Mammary epithelial cell (primary cell): ENCODE measurements at places on chromosomes 5 and 9. TPM values are rescaled to one million over a fixed set of nuclear protein-coding genes. Genes with fewer than 3 reads are reported as not detected.
A peak's percentile ranks its signal among the peaks of the same experiment; 100 is the strongest.

DNA sequence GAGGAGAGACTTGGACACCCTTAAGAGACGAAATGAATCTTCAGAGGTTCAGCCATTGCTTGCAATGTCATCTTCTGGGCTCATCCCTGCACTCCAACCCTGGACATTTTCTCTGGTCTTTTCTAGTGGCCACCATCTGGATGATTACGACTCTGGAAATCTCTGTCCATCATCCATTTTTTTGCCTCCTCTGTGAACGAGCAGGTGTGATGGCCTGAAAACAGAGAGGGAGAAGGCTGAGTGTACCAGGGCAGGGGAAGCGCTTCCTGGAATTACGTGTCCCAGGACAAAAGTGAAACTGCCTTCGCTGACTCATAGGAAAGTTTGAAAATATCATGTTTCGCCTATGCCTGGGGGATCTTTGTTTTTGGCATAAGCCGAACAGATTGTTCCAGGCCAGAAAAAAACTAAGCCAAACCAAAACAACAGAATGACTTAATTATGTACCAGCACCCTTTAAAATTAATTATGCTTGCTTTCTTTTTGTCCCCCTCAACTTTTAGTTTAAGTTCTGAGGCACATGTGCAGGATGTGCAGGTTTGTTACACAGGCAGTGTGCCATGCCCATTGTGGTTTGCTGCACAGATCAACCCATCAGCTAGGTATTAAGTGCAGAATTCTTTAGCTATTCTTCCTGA, 31.9 kb downstream of the ANKRD33B start:
- peak; percentile 93 for DNase-seq

- no peak for DNase-seq
Observed at GRCh38 chr9:35675732-35676392, 2.1 kb downstream of the CA9 start.

- DNase-seq, result peak; percentile 63
Observed at GRCh38 chr9:91795598-91796241, 154.3 kb downstream of the ROR2 start.

- DNase-seq, result no peak
Observed at GRCh38 chr5:22471154-22471553, 382.0 kb downstream of the CDH12 start.

The PGM5 gene
- 0.86 and 0.96 TPM in 2 replicates for total RNA-seq

DNA sequence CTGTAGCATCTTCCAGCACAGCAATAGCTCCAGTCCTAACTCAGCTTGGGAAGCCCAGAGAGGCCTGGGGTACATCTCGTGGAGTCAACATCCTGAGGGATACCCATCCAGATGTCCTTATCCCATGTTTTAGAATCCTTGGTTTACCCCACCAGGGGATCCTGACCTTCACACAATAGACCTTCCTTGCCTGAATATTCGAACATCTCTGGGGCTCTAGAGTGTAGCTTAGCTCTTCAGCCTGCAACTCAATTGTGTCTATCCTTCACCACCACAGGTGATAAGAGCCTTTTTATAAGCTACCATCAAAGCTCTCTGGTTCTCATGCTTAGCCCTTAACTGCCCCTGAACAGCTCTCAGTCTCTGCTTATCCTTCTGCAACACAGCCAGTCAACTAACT, 7.5 kb upstream of the RALGPS1 start:
- no peak for DNase-seq

DNA sequence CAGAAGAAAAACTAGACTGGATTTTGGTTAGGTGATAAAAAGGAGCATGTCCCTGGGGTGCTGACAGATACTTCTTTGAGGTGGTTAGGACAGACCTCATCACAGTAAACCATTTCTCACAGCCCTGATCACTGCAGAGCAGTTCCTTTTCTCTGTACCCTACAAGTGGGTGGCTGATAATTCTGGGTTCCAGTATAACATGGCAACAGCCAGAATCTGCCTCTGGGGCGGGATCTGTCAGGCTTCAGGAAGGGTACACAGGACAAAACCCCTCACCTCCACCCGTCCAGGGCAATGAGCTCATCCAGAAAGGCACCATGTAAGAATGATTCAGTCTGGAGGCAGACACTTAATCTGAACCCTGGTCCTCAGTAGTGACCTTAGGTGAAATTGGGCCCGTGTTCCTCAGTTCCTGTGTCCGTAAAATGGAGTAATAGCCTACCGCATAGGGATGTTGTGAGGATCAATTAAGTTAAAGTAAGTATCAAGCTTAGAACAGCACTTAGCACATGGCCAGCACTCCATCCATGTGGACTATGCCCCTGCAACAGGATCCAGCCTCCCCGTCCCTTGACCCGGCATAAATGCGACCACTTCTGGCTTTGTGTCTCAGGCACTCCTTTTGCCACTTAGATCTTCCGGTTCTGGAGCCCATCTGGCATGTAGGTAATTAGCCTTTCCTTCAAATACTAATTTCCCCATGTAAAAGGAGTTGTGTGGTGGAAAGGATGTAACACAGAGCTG, 129.2 kb downstream of the LHFPL2 start:
- DNase-seq, result no peak

The N4BP3 gene
- 0.67 TPM for total RNA-seq

The CTSL gene
- total RNA-seq, result 38.8 TPM

- no peak for DNase-seq
Observed at GRCh38 chr5:133992429-133993155, 12.2 kb downstream of the VDAC1 start.

GRCh38 chr9:110996436-110997220, 41.6 kb downstream of the LPAR1 start:
- peak; percentile 12 for DNase-seq

The TXNDC15 gene
- 30.4 and 36.4 TPM in 2 replicates for total RNA-seq

The GABRP gene
- total RNA-seq, result 0.28 TPM in 1 of 2 replicates, not detected in the other

The TYRP1 gene
- not detected in 2 replicates for total RNA-seq

DNA sequence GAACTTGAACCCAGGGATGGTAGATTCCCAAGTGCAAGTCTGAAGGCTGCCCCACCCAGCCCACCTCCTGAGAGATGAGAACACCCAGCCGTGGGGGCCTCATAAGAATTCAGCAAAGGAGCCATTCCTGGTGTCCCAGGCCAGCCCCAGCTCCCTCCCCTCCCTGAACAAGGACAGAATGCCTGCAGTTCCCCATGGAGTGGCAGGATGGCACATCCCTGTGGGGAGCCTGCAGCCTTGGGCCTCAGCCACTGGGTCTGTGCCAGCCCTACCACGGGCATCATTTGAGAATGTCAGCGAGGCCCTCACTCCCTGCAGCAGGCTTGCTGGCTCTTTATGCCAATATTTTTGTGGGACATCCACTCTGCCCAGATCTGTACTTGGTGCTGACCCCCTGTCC, 36.2 kb upstream of the RAPGEF1 start:
- no peak for DNase-seq

The LIFR gene
- total RNA-seq, result 26.3 TPM

The POLR3G gene
- 9.9 and 10.2 TPM in 2 replicates for total RNA-seq
